Stimulated activated CD4-positive, alpha-beta T cell treated with anti-CD3 and anti-CD28 coated beads, Interleukin-12 subunit alpha, Interleukin-12 subunit beta, amount 100 ng/mL, for 4 hours (primary cell): ENCODE measurements at places on chromosomes 16 and 17.

DNA sequence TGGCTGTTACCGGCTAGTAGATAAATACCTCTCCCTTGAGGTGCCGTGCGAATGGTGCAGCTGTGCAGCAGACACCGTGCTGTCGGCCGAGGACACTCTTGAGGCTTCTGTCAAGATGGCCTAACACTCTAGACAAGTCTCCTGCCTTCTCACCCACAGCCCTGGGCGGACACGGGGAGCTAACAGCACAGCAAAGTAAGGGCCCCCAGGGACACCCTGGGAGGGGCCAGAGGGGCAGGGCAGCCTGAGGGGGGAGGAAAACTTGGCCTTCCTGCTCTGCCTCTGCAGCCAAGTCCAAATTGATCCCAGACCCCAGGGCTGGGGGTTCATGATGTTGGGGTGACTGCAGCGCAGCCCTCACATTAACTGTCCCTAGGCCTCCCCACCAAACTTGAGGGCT is 210.2 kb downstream of the RPTOR start:
- DNase-seq = no peak

- no peak for DNase-seq
These were observed 225.7 kb downstream of the C16orf78 start for GRCh38 chr16:49599281-49599680.

DNA sequence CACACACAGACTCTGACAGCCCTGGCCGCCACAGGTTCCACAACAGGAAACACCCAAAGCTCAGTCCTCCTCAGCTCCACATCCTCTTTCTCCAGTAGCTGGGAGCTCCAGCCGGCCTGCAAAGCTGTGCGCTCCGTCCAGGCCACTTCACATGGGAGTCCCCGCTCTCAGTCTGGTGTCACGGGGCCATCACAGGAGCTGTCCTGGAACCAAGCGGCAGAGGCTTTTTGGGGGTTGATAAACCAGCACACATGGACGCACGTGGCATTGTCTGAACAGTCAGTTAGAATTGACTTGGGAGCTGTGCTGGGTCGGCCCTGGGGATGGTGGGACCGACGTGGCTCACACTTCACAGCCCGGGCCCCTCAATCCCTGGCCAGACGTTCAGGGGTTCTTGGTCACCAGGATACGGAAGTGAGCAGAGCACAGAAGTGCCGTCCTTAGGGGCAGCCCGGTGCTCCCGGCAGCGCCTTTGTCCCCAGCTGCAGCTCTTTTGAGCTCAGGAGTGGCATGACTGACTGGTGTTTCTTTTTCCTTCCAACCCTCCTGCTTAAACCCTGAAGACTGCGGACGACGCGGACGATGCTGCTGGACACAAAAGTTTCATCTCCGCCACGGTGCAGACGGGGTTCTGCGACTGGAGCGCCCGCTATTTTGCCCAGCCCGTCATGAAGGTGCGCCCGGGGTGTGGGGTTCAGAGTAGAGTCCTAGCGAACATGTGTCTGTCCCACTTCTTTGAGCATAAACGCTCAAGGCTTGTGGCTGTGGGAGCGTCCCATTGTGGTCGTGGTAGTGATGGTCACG is 66.6 kb upstream of the CHMP6 start:
- DNase-seq = no peak

DNA sequence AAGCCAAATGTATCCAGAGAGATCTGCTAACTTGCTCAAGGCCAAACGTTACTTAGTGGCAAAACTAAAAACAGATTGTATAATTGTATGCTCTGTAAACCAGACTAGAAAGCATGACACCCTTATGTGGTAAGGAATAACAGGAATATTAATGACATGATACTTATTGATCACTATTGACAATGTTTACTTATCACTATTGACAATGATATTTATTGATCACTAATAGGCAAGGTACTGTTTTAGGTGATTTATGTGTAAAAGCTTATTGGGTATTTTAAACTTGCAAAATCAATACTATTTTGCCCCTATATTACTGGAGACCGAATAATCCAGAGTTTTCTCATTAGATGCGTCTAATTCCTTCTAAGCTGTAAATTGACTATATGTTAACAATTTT is 985.1 kb downstream of the CDH11 start:
- no peak for DNase-seq

- DNase-seq = peak; percentile 68
These were observed 5.5 kb upstream of the KIF22 start for GRCh38 chr16:29784901-29785500.
